ENCODE measurements at places on chromosomes 11 and 22.

- DNase-seq: no peak
Observed at GRCh38 chr11:131656839-131657211, 286.4 kb downstream of the NTM start.

DNA sequence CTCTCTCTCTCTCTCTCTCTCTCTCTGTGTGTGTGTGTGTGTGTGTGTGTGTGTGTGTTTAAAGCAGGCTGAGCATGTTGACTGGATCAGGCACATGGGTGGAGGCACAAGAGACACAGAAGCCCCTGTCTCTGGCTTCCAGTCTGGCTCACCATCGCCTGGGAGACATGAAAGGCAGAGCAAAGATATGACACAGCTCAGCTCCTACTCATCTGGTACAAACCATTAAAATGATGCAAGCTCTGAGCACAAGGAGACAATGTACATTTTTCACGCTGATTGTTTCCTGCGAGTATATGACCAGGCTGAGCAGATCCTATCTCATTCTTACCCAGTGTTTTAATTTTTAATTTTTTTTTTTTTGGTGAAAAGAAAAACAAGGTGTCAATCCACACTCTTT is 9.5 kb downstream of the SLC6A5 start:
- DNase-seq: no peak

- no peak for DNase-seq
Observed at GRCh38 chr11:69642549-69642912, 1.6 kb downstream of the CCND1 start.

GRCh38 chr11:73184953-73185671 is 33.0 kb upstream of the P2RY2 start:
- peak; percentile 46 for DNase-seq

DNA sequence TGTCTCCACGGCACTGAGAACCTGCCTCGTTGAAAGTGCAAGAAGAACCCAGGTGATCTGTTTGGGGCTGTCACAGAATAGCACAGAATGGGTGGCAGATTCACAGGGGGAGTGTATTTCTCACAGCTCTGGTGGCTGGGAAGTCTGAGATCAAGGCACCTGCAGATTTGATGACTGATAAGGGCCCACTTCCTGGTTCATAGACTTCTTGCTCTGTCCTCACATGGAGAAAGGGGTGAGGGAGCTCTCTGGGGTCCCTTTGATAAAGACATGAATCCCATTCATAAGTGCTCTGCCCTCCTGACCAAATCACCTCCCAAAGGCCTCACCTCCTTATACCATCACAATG is 198.5 kb upstream of the SORL1-AS1 start:
- no peak for DNase-seq

GRCh38 chr22:29377979-29378378 is 10.4 kb downstream of the AP1B1 start:
- DNase-seq: no peak
